ENCODE measurements at places on chromosomes 2 and 18.

- no peak for DNase-seq
Observed at GRCh38 chr18:7608781-7609201, 41.7 kb downstream of the PTPRM start.

- DNase-seq, result peak; percentile 96
Observed at GRCh38 chr2:120223034-120223912, at the start of gene TMEM185B. TSS of gene TMEM185B (minus strand) at chr2:120223400. CDS start at chr2:120222976, 424 bp downstream.

DNA sequence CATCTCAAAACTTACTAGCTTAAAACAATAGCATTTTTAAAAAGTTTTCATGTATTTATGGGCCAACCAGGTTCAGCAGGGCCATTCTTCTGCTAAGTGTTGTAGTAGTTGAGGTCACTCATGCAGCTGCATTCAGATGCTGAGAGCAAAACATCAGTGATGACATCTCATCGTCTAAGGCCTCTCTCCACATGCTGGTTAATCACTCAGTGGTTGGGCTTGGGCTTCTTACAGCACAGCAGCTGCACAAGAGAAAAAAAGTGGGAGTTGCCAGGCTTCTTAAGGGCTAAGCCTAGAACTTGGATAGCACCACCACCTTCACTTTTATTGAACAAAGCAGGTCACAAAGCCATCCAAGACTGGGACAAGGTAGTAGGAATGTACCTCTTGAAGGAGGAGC, 190.3 kb downstream of the IRS1 start:
- no peak for DNase-seq

DNA sequence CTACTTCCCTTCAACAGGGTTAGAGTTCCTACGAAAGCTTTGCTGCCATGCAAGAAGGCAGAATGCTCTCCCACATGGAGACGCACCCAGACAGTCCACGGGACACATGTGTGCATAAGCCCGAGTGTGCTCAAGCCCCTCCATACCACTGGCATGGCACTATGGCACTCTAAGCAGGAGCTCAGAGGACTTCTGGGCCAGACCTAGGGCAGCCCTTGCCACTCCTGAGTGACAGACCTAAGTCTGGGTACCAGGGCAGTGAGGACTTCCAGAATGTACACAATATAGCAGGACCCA, 11.4 kb upstream of the ARID5A start:
- no peak for DNase-seq

DNA sequence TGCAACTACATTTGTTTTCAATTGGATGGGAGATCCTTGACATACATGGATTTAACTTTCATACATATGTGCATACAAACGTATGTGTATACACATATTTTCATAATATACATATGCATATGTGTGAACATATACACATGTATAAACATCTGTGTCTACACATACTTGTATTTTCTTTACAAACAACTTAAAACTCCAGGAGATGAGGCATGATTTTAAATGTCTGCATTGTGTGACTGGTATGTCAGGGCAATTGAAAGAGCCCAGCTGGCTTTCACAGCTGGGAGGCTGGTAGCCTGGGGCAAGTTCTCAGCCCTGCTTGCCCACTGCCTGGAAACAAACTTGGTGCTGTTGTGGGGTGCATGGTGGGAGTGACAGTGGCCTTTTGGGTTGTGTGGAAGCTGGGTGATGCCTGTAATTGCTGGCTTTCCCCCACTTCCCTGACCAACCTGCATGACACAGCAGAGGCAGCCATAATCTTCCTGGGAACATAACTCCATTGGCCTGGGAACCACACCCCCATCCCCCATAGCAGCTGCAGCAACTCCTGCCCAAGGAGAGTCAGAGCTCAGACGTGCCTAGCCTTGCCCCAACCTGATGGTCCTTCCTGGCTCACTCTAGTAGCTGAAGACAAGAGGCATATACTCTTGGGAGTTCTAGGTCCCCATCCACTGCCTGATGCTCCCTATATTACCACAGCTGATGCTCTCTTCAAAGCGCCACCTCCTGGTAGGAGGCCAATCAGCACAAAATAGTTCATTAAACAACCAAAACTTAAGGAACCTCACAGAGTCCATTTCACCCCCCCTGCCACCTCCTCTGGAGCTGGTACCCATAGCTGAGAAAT, 158.3 kb downstream of the CERS6 start:
- DNase-seq, result no peak

DNA sequence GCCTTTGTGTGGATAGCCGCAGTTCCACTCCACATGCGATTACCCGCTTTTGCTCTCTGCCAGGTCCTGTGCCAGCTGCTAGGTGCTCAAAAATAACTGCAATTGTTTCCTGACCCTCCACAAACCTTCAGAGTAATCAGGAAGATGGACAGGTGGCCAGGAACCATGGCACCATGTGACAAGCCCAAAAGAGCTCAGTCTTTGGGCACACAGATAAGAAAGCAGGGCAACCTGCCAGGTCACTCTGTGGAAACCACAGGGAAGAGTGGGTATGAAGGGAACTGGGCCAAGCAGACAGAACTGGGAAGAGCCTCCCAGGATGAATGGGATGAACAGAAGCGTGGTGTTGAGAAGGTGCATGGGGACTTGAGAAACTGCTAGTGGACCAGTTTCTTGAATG, 79.4 kb upstream of the AGAP1 start:
- DNase-seq, result no peak

GRCh38 chr18:63342206-63342605, 22.6 kb upstream of the BCL2 start:
- peak; percentile 52 for DNase-seq

DNA sequence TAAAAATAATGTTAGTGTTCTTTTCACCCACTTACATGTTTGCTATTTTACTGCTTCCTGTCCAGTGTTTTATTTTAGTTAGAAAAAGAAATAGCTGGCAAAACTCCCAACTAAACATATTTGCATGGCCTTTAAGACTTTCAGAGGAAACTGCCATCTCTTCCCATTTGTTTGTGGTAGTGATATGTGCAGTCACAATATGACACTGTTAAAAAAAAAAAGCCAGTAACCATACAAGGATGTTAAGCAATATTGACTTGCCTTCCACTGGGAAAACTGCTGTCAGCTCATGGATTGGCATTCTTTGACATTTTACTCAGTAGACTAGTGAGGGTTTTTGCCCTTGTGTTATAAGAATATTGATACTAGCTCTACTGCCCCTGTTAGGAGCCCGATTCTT, 29.1 kb downstream of the XIRP2 start:
- no peak for DNase-seq

DNA sequence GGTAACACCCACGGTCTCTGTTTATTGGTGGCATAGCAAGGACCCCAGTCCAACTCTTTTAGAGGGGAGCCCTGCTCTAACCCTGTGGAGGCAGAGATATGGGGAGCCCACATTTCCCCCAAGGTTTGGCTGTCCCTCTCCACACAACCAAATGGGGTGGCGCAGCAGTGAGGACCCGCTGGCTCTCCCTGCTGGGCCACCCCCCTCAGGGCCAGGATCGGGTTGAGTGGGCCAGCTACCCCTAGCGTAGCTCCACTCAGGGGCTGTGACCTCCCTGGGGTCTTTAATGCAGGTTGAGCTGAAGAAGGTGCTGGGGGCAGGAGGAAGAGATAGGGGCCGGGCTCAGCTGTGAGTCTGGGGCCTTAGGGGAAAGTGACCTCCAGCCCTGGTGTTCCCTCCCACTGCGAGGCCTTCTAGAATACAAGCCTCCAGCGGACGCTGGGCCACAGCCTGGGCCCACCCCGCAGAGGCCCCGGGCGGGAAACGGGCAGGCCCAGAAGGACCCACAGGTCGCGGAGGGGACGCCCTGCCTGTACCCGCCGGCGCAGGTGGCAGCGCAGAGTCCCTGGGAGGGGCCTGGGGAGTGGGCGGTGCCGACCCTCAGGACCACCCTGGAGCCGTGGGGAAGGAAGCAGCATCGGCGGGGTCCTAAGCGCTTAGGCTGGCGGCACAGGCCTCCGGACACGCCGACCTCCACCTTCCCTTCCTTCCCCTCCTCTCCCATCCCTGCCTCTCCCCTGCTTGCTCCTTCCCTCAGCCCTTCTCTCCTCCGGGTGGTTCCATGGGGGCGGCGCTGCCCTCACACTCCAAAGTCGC, 9.6 kb downstream of the CROCC2 start:
- DNase-seq, result no peak

Data from GM13976 (cell line).